Stimulated activated CD8-positive, alpha-beta memory T cell treated with anti-CD3 and anti-CD28 coated beads, Interleukin-7, amount 100 ng/mL, for 4 hours (primary cell): ENCODE measurements at places on chromosomes 4 and X.
A peak's percentile ranks its signal among the peaks of the same experiment; 100 is the strongest.

DNA sequence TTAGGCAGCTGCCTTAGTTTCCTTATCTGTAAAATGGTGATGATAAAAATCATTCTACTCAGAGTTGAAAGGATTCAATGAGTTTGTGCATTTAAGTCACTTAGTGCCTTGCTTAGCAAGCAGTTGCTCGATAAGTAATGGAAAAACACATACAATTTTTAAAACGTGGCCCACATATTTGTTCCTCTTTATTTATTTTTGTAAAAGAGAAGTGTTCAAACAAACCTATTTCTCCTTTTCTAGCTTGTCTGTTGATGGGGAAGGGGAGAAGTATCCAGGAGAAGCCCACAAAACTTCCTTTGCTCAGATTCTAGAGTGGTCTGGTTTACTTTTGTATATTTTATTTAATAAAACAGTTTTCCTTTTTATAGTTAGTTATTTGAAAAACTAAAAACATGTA lies 3.3 kb upstream of the HPGDS start:
- no peak for DNase-seq

- no peak for DNase-seq
These were observed 216.6 kb downstream of the KDR start for GRCh38 chr4:54908763-54909162.

DNA sequence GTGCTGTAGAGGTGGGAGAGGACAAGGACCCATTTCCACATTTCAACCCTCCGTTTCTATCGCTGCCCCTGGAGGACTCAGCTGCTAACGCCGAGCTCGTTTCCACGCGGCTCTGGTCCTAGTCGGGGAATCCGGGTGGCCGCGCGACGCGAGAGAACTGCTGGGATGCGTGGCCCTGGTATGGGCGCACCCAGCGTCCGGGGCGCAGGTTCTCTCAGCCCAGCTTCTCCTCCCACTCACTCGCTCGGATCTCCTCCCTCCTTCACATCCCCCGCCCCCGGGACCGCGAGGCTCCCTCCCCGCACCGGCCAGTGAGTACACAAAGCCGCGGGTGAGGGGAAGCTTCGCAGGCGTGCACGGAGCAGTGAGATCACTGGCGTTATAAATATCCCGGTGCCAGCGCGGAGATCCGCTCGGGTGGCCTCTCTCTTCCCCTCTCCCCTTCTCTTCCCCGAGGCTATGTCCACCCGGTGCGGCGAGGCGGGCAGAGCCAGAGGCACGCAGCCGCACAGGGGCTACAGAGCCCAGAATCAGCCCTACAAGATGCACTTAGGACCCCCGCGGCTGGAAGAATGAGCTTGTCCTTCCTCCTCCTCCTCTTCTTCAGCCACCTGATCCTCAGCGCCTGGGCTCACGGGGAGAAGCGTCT lies at the start of gene FGF5:
Gene FGF5, plus strand, starts transcription at position 412 of the 649 bp plus-strand sequence. Its CDS starts 161 bp downstream, at position 573.
- no peak for DNase-seq

- DNase-seq: no peak
These were observed 93.1 kb downstream of the ANTXR2 start for GRCh38 chr4:79979785-79980437.

DNA sequence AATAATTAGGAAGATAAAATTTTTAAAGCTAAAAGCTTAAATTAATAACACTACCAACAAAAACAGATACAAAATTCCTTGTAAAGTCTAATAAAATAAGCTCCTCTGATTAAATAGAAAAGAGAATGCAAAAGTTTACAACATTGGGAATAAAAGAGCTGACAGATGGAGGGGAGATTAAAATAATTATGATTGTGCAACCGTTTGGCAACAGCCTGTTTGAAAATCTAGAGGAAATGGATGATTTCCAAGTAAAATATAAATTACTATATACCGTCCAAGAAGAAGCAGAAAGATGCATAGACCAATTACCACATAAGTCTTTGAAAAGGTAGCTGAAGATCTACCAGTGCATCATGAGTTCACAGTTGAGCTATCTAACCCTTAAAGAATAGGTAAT lies 46.4 kb upstream of the VBP1 start:
- no peak for DNase-seq

DNA sequence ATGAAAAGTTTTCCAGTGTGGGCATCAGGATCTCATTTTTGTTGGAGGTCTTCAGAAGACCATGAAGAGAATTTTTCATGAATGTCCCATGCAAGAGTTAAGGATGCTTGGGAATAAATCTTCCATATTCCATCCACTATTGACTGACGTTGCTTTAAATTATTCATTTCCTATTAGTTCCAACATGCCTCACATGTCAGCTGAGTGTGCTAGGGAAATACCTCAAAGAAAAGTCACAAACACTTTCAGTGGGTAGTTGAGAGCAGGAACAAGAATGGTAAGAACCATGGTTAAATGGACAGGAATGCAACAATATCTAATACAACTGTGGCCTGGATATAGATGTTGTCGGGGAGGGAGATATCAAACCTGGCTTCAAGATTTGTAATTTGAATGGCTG lies 610.1 kb downstream of the TECRL start:
- no peak for DNase-seq

DNA sequence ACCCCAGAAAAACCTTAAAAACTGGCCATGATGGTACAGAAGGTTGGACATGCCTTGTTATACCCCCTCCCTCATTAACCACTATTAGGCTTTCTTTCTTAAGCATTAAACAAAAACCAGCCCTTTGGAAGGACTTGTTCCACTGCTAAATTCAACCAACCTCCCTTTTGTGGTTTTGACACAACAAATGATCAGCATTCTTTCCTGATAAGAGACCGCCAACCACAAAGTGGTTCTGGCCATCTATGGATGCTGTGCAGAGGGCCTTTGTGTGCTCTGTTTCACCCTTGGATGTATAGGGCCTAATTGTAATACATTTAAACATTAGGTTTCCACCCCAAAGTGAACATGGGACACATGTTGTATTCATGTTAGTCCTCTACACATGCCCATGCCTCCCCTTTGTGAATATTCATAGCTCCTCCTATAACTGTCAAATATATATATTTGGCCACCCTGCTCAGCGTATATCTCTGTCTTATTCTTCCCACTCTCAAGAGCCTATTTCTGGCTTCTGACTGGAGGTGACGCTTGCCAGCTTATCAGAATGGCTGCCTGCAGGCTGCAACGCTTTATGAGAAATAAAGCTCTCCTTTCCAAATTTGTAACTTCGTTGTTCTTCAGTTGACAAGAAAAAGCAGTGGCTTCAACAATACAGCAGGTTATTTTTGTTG lies 126.6 kb downstream of the NPNT start:
- DNase-seq: no peak

GRCh38 chr4:17055788-17056187 lies 157.3 kb upstream of the LDB2 start:
- no peak for DNase-seq

- no peak for DNase-seq
These were observed 1365.8 kb upstream of the DIAPH2 start for GRCh38 chrX:95318882-95319281.

- no peak for DNase-seq
These were observed 22.8 kb downstream of the VSIG4 start for GRCh38 chrX:66016905-66017658.

- DNase-seq: peak; percentile 38
These were observed 25.9 kb downstream of the TNIP3 start for GRCh38 chr4:121138039-121138825.

DNA sequence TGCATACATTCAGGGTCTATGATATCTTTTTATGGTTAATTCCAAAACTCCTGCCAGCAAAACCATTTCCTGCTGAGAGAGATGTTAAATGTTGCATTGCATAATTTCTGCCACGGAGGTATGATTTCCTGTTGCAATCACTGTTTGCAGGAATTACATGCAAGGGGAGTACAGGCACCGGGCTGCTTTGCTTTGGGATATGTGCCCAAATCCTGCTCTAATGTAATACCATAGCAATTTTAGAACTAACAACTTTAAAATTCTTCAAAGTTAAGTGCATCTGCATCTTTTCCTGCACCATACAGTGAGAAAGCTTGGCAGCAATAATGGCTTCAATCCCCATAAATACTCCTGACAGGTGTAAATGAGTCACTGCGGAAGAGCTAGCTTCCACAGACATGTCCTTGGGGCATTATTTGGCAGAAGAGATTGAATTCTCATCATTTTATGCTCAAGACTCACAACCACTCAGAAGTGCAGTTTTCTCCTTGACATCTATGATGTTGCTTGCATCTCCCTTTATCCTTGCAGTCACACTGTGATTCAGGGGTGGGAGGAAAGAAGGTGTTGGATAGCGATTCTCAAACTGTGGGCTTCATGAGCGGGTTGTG lies 29.6 kb downstream of the TRIM2 start:
- DNase-seq: no peak

- DNase-seq: no peak
These were observed 24.7 kb downstream of the CYP2U1 start for GRCh38 chr4:107956011-107956410.

DNA sequence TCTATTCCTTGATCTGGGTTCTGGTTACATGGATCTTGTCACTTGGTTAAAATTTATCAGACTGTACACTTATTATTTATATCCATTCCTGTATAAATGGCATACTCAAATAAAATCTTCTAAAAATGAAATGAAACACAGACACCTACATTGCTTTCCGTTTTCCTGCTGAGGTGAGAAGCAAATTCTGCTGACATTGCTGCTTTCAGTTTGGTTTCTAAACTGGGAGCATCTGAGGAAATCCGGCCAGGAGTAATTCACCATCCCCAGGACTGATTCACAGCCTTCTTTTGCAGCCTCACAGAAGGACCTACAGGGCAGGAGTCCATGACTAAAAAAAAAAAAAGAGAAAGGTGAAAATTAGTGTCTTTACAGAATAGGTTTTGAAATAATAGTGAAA lies 93.6 kb downstream of the CORIN start:
- no peak for DNase-seq

DNA sequence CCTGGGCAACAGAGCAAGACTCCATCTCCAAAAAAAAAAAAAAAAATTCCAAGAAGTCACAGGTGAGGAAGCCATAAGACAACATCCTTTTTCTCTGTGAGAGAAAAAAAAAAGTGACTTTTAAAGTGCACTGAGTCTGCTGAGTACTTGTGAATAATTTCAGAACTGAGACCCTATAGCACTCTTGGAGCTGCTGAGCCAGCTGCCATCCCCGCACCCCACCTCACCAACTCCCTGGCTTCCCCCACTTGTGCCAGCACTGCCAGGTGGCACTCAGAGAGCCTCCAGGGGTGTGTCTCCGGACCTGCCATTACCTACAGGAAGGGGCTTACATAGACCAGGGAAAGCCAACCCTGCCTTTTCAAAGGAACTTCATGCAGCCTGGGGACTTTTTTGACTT lies 39.2 kb upstream of the HS3ST1 start:
- DNase-seq: no peak

GRCh38 chr4:165360041-165360695 lies 18.6 kb upstream of the CPE start:
- DNase-seq: no peak

DNA sequence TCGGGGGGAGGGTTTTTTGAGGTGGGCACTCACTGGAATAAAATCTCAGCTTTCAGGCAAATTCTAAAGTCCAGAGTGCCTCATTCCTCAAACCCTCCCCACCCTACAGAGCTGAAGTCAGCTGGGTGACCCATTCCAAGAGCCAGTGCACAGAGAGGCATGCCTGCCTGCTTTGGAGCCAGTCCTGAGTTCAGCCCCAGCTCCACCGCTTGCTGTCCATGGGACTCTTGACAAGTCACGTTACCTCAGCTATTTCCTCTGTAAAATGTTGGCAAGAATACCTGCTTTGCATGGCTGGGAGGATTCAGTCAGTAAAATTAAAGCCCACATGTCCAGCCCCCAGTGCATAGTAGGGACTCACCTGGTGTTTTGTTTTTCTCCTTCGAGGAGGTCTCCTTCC lies 125.9 kb upstream of the PJA1 start:
- DNase-seq: no peak

DNA sequence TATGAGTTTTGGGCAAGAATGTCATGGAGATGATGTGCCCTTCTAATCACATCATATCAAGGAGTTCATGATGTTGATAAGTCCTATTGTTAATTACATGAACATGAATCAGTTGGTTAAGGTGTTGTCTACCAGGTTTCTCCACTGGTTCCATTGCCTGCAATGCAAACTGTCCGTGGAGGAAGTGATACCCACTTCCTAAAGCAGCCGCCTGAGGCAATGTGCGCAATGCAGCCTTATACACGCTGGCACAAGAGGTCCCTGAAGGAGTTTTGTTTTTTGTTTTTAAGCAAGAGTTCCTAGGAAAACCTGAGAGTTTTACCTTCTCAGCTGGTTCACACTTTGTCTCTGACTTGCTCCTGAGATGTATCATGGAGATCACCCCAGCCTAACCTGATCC lies 5.9 kb upstream of the GPKOW start:
- no peak for DNase-seq

- DNase-seq: no peak
These were observed 18.5 kb upstream of the DRD5 start for GRCh38 chr4:9762823-9763475.

- DNase-seq: no peak
These were observed at the start of gene PRDM8 for GRCh38 chr4:80196922-80197573. PRDM8 (plus strand) TSS chr4:80197503; CDS start chr4:80200081, 2,578 bp downstream.

- peak; percentile 82 for DNase-seq
These were observed at the start of gene ATP8A1 for GRCh38 chr4:42656944-42657792. ATP8A1 (minus strand) TSS chr4:42657105; CDS start chr4:42656873, 232 bp downstream.

GRCh38 chr4:18695733-18696527 lies 674.4 kb upstream of the LCORL start:
- no peak for DNase-seq

DNA sequence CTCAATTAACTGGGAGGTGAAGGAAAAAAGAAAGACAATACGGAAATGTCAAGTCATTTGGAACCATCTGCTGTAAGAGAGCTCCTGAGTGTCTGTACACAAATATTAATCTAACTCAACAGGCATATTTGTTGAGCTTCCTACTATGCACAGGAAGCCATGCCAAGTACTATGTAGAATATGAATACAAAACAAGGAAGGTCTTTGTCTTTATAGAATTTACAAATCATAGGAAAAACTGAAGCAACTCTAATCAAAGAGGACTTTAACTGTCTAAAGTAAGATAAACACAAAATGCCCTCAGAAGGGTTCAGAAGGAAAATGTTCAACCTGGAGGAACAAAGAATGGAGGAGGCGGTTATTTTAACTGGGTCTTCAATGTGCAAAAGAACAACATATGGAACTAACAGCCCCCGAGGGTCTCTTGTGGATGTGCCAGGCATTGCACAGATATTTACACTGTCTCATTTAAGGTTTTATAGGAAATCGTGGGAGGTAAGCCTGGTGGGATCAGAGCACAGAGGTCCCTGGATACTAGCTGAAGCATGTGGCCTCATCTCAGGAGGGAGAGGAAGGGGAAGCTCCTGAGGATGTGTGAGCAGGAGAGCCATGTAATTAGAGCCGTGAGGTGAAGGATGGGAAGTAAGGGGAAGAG lies 5.8 kb downstream of the FAM114A1 start:
- no peak for DNase-seq

DNA sequence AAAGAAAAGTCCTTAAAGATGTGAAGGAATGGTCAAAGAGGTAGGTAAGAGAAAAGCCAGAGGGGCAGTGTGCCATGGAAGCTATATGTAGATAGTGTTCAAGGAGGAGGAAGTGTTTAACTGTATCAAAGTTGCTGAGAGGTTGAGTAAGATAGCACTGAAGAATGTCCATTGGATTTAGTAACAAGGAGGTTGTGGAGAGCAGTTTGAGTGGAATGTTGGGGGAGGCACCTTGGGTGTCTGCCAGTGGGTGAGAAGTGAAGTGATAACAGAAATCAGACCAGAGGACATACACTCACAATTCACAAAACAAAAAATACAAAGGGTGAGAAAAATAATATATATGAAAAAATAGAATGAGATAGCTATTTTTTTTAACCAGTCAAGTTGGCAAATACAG lies 121.3 kb upstream of the AMOT start:
- no peak for DNase-seq

- no peak for DNase-seq
These were observed 833.5 kb upstream of the IGFBP7 start for GRCh38 chr4:57943682-57944081.

- peak; percentile 5 for DNase-seq
These were observed at the start of gene IL2 for GRCh38 chr4:122456231-122457116. IL2 (minus strand) TSS chr4:122456725; CDS start chr4:122456440, 285 bp downstream.
